ENCODE measurements at places on chromosomes 6 and 20.

GRCh38 chr20:60085551-60086132, 127.4 kb downstream of the CDH26 start:
- no peak for DNase-seq

DNA sequence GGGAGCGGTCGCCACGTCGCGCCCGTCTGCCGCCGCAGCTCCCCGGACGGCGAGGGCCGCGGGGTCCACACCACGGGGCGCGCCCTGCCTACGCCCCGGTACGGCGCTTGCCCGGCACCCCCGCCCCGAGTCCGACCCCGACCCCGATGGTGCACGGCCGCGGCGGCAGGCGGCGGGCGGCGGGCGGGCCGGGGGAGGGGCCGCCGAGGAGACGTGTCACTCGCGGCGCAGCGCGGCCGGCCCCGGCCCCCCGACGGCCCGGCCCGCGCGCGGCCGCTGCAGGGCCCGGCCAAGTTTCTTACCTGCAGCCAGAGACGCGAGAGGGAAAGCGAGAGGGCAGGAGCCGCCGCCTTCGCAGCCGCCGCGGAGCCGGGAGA, 328 bp downstream of the RRBP1 start:
- DNase-seq: no peak

DNA sequence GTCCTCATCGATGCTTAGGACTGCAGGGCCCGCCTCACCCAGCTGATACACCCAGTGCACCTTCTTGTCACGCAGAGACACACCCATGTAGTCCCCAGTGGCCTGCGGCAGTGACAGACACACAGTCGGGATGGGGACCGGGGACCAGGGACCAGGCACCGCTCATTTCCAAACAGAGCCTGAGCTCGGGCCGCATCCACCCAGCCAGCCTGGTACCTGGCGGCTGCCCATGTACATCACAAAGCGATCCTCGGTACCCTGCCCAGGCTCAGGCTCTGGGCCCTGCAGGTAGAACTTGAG, 11.5 kb downstream of the ADRM1 start:
- DNase-seq: no peak

GRCh38 chr20:33787253-33787891, 23.8 kb upstream of the CHMP4B start:
- DNase-seq: no peak

DNA sequence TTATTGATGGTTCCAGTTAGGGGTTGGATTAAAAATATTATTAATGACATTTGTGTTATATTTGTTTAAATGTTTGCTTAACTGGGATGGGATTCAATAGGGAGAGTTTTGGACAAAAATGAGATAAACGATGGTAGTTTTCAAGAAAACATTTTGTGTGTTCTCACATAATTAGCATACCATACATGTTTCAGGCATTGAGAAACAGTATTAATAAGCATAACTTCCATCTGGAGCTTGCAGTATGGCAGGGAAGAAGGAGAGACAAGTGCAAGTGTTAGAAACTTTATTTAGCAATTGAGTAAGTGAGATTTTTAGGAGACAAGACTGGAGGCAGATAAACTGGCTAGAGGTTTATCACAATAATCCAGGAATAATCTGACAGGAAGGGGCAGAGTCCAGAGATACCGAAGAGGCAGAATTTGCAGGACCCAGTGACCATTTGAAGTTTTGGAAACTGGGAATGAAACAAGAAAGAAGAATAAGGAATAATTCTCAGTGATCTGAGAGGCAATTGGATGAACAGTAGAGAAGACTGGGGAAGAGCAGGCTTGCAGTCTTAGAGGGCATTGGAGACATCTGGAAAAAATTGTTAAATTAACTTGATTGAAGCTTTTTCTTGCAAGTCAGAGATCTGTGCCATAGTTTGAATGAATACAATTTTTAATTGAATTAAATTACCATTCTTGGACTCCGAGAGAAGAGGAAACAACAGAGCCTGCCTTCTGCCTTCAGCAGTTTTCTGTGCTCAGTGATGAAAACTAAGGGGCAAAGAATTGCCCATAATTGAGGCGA, 73.0 kb upstream of the PTCHD4 start:
- DNase-seq: no peak

- no peak for DNase-seq
These were observed 35.3 kb downstream of the TOX2 start for GRCh38 chr20:43949741-43950618.

DNA sequence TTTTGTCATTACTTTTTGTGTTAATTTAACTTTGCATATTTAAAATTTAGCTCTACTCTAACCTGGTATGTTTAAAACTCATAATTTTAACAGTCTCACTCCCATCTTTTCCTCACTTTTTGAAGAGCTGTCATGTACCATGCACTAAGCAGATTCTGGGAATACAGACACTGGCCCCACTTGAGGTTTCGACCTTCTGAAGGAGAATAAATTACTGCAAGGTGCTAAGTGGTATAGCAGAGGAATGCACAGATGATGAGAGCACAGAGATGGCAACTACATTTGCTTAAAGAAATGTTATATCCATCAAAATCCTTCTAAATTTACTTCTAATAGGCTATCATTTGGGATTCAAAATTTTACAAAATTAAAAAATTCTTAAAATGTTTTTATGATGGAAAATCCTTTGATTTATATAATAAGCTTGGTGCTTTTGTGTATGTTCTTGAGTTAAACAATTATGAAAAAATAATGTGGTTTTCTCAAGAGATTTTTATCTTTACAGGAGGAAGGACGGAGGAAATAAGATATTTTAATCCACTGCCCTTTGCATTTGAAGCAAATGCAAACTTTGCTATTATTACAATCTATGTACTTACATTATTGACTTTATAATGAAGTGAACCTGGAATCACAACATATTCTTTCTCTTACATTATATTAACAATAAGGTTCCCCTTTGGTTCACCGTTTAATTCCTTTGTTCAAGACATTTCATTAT, 79.3 kb downstream of the AHI1 start:
- DNase-seq: no peak

DNA sequence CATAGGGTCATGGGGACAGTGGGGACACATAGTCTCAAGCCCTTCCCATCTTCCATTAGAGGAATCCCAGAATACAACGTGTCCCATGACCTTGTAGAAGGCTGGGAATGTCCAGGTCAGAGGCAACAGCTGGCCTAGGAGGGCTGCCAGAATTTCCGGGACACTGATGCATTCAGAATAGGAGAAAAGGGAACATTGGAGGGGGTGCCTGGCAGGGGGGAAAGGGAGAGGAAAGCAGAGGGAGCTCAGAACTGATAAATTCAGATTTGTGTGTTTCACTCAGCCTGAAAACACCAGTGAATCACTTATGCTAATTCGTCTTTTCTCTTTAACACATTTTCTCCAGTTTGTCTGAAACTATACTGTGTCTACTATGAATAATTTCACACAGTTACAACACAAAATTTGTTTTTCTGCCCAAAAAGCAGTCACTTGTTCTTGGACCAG, 35.5 kb upstream of the BMP2 start:
- no peak for DNase-seq

DNA sequence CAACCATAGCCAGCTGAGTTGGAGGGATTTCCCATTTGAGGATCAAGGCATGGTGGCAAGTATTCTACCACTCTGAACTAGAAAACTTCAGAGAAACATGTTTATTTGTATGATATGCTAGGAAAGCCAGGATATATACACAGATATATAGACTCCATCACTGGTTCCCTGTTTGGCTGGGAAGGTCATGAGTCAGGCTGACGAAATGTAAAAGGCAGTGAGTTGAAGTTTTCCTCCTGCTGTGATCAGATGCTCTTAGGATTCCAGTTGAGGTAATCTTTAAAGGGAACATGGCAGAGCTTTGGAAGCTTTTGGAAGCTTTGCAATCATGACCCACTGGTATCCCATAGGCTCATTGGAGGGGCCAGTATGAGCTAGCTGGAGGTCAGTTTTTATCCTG, 1369.1 kb downstream of the EPHA7 start:
- no peak for DNase-seq

DNA sequence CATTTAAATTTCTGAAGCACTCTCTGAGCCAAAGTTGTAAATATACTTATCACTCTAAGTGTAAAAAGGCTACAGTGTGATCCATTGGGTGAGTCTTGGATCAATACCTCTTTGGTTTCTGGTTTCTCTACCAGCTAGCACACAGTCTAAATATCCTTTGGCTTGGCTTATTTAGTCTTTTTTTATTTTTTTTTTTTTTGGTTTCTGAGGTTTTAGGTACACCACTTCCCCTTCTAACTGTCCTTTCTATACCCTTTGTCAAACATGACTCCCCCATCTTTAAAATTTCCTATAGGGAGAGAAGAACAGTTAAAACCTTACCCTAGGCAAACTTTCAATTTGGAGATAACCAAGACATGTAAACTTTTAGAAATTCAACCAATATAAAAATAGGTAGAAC, 379.0 kb downstream of the PHF3 start:
- no peak for DNase-seq

- DNase-seq: no peak
These were observed 6.2 kb downstream of the TRIM26 start for GRCh38 chr6:30206799-30207618.

DNA sequence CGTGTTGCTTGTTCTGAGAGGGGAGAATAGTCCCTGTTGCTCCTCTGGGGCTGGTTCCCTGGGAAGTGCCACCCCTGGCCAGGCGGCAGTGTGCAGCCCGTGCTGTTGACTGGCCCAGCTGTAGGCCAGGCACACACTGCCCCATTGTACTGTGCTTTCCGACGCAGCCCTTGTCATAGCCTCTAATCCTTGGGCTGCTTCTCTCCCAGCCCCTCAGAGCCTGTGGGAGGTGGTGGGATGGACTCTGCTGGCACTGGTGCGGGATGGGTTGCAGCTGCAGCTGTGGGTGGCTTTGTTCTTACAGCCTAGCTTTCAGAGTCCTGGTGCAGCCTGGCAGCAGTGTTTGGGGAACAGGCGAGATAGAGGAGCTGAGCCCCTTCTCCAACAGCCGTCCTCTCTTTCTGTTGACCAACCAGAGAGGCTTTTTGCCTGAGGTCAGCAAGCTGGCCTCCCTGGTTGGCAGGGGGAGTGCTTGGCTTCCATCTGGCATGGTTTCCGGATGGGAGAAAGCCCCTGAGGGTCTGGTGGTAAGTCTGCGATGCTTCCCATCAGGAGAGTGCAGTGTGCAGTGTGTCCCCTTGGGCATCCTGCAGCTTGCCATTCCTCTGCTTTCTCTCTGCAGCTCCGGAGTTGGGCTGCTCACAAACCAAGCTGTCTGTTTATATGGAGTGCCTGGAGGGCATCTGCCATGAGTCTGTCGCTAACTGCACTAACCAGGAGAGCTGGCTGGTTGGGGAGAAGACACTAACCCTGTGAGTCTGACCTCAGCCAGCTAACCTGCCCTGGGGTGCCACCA, 12.1 kb downstream of the TJAP1 start:
- no peak for DNase-seq
